Stimulated activated CD4-positive, alpha-beta T cell treated with anti-CD3 and anti-CD28 coated beads, Interleukin-15, amount 100 ng/mL, for 24 hours (primary cell): ENCODE measurements at places on chromosomes 3 and 15.

DNA sequence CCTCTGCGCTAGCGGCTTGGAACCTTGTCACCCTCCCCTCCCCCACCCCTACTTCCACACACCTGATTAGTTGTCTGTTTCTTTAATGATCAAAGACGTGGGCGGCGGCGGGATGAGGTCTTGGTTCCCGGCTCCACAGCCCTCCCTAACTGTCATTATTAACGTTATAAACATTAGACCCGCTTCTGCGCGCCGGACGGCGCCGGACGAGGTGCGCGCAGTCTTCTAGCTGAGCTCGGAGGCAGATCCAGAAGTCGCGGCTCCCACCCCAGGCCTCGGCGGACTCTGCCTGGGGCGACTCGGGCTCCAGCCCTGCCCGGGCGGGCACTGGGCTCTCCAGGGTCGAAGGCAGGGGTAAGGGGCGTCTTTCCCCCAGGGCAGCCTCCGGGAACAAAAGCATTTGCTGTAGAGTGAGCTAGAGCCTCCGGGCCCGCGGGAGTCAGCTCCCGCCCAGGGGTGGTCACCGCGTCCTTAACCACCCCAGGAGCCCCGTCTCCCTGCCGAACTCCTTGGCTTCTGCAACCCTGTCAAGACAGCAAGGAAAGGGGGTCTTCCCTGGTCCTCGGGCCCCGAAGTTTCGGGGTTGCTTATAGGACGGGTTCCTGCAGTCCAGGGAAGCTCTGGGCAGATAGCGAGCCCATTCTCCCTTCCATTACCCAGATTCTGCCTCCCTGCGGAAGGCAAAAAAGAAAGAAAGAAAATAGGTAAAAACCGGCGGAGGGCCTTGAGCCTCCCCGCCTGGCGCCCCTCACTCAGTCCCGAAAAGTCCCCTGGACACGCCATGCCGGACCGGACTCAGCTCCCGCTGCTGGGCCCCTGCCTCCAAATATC, 2.2 kb upstream of the ISLR2 start:
- DNase-seq, result no peak

GRCh38 chr15:66862111-66862939, 160.3 kb downstream of the SMAD6 start:
- no peak for DNase-seq

DNA sequence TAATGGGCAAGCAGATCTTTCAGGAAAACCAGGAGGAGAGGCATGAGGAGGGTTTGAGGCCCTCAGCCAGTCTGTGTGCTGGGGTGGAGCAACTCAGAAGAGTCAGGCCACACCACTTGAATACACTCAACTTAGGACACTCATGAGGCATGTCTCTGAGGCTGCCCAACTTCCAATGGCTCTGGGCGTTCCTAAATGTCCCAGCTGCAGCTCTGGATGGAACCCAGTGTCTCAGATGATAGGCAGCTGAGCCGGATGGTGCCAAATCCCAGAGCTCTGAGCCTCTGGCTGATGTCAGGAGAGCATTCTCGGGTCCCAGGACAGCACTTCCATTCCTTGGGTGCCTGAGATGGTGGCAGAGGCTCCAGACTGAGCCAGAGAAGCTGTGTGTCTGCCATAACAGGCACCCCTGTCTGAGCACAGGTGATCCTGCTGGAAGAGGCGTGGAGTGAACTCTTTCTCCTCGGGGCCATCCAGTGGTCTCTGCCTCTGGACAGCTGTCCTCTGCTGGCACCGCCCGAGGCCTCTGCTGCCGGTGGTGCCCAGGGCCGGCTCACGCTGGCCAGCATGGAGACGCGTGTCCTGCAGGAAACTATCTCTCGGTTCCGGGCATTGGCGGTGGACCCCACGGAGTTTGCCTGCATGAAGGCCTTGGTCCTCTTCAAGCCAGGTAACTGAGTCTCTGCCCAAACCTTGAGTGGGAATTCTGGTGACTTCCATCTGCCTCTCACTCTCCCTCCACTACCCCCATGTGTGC, 2.8 kb downstream of the NR2E3 start:
- no peak for DNase-seq

DNA sequence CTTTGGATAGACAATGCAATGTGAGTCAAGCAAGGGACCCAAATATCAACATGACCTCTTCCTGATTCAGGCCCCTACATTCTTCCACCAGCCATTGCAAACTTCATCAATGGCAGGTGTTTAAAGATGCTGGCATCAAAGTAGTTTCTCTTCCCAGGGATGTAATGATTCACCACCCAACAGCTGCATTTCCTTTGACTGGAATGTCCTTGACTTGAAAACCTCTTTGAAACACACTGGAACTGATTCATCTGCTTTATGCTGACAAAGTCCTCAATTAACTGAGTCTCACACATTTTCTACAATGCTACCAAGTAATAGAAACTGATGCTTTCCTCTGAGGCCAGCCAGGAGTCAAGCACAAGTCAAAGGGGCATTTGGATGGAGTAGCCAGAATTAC, 385.5 kb downstream of the GBE1 start:
- no peak for DNase-seq

- no peak for DNase-seq
Observed at GRCh38 chr3:121951291-121951919, 57.2 kb downstream of the SLC15A2 start.

DNA sequence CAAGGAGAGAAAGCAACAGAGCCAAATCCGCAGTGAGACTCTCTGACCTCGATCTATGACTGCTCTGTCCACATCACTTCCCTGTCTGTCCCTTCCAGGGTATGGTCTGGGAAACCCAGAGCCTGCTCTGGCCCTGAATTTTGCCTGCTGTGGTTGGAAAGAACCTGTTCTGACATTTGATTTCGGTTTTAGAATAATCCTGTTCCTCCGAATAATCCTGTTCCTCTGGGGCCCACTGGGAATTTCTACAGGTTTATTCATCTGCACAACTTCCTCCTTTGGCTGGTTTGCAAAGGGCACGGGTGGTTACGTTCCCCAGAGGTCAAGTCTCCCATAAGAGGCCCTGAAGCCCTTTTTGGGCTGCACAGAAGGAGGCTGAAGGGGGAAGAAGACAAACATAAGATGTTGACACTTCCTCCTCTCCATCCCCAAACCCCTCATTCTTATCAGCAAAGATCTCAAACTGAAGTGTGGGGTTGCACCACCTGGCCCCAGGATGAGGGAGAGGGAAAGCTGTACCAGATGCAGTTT, 10.6 kb downstream of the LAMP3 start:
- DNase-seq, result no peak

DNA sequence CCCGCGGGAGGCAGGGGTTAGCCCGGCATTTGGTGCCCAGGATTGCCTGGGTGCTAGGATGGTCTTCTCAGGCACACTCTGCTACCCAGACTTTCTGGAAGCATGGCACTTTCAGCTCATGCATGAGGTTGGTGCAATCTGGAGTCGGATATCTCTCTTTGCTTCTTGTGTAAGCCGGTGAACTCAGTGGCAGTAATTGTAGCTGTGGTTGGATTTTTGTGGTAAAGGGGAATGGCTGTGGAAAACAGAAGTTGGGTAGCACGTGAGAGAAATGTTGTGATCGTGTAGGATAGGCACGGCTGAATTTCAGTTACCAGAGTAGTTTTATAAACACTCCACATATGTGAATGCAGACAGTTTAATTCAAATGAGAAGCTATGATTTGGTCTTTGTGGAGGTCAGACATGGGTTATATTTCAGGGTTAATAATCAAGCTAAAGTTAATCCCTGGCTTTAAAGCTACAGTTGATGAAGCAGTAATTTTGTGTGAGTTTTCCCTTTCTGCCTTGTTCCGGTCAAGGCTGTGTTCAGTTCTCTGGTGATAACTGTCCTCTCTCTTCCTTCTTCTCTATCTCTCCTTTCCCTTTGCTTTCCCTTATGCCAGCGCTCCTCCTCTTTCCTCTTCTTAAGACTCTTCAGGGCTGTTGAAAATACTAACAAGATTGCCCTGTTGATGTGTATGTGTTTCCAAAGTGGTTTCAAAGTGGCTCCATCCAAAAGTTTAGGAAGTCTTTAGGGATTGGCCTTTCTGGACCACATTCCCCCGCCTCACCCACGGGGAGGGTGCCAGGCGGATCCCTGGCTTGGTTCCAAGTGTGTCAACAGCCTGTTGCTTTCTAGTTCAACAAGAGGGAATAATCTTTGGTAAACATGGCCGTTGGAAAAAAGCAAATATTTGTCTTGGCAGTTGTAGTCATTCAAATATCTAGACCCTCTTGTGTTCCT, 404.6 kb upstream of the C2CD4B start:
- DNase-seq, result no peak

DNA sequence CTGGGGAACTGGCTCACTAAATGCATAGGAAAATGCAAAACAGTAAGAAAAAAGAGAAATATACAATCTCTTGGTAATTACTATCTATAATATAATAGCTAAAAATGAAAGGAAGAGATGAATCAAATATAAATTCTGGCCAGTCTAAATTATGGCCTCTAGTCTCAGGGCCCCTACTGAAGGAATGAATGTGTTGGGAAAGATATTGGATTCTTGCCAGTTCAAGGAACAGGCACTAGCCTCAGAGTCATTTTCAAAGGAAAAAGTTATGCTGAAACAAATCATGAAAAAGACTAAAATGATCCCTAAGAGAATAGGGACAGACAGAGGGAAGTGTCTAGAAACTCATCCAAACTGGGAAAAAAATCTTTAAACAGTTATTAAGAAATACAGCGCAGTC, 62.4 kb downstream of the C3orf80 start:
- no peak for DNase-seq

DNA sequence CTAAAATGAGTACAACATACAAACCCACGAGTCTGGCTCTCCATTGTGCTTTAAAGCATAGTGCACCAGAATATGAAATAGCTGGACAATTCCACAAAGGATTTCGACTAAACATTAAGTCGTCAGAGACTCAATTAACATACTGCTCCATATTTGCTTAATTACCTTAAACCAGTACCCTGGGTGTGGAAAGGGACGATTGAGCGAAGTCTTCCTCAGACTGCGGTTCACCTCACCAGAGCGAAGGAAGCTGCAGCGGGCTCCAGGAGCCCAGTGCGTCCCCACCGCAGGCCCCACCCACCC, 218 bp upstream of the TRPC1 start:
- DNase-seq, result no peak

DNA sequence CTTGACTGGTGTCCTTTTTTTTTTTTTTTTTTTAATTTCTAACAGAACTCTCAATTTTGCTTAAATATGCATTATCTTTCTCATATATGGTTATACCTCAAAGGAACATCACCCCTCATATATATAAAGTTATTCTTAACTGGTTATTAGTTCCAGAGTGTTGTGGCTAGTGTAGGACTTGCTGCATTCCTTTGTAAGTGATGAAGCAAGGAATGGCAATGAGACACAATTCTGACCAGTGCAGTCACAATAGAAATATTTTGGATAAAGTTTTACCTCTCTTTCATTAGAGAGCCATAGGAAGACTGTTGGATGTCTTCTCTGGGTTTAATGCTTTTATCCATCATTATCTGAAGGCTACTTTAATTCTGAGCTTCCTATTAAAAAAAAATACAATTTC, 75.5 kb upstream of the CBLB start:
- DNase-seq, result no peak

DNA sequence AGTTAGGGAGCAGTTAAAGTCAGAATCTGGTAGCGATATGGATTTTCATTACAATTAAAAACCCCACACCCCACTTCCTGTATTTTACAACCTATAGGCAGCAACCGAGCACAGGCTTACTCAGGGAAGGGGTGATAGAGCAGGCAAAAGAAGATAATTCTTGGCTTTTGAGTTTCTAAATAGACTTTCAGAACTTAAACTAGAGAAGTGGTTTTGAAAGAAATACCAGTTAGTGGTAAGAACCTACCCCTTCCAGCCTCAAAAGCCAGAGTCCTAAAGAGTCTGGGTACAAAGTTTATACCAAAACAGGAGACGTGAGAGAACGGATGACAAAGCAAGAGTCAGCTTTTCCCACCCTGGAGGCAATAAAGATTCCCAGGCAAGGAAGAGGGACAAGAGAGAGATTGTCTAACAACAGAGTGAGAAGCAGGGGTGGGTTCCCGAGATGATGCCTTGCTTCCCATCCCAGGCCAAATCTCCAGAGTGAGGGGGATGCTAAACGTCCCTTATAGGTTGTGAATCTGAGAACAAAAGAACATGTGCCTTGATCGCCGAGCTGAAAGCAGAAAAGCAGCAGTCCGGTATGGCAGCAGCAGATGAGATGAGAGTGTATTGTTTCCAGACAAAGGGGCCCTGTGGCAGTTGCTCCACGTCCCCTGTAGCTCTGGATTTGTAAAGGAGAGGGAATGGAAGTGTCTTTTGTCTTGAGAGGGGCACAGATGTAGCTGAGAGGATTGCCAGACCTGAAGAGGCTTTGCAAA, 36.8 kb downstream of the KLHL6 start:
- no peak for DNase-seq

- DNase-seq, result no peak
Observed at GRCh38 chr15:38217191-38217595, 35.4 kb upstream of the SPRED1 start.

DNA sequence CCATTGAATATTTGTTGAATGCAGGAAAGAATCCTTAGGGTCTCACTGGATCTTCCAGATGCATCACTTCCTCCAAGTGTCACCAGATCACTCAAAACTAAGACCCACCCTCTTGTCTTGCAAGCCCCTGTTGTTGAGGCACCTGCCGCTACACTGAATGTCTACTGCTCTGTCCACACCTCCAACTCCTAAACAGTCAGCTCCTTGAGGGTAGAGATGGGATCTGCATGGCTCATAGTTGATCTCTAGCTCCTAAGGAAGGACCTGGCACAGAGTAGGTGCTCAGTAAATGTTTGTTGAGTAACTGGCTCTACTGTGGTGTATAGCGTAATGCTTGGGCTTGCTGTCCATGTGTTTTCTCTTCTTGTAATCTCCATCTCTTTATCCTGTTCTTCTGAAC, 8.8 kb downstream of the SLC6A20 start:
- DNase-seq, result no peak

GRCh38 chr3:105278688-105279087, 88.0 kb upstream of the ALCAM start:
- no peak for DNase-seq

GRCh38 chr15:95044745-95045417, 813.5 kb downstream of the MCTP2 start:
- DNase-seq, result no peak

DNA sequence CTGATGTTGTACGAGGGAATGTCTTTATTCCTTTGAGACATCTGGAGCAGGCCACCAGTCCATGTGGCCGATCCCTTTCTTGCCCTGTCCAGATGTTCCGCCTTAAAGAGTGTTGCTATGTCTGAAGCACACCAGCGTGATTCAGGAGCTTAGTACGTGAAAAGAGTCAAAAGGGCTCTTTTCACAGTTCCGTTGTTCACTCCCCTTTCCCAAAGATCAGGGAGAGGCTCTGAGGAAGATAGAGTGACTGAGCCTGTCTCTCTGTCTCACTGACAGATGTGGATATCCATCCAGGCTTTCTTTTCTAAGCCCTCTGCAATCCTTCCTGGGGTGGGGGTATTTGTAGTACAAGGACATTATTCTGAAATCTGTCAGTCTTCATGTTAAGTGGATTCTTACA, 262.5 kb upstream of the LRTM1 start:
- DNase-seq, result no peak

GRCh38 chr3:65716071-65716751, 322.5 kb downstream of the MAGI1 start:
- DNase-seq, result no peak
